Fibroblast of skin of left quadriceps (primary cell): ENCODE measurements at places on chromosomes 16 and 17.

GRCh38 chr16:48619979-48620378, 10.0 kb upstream of the N4BP1 start:
- no peak for DNase-seq

- no peak for DNase-seq
These were observed 5.2 kb upstream of the FOXJ1 start for GRCh38 chr17:76146053-76146851.

DNA sequence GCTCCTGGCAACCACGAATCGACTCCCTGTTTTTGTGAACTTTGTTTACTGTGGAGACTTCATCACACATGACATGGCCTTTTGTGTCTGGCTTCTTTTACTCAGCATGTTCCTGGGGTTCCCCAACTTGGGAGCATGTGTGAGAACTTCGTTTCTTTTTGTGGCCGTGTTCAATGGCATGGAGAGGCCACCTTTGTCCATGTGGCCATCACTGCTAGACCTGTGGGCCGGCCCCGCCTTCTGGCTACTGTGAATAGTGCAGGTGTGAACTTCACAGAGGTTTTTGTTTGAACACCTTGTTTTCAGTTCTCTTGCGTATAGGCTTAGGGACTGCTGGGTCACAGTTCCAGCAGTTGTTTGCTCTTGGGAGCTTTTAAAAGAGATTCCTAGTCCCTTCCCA, 5.7 kb upstream of the SLC38A8 start:
- no peak for DNase-seq

DNA sequence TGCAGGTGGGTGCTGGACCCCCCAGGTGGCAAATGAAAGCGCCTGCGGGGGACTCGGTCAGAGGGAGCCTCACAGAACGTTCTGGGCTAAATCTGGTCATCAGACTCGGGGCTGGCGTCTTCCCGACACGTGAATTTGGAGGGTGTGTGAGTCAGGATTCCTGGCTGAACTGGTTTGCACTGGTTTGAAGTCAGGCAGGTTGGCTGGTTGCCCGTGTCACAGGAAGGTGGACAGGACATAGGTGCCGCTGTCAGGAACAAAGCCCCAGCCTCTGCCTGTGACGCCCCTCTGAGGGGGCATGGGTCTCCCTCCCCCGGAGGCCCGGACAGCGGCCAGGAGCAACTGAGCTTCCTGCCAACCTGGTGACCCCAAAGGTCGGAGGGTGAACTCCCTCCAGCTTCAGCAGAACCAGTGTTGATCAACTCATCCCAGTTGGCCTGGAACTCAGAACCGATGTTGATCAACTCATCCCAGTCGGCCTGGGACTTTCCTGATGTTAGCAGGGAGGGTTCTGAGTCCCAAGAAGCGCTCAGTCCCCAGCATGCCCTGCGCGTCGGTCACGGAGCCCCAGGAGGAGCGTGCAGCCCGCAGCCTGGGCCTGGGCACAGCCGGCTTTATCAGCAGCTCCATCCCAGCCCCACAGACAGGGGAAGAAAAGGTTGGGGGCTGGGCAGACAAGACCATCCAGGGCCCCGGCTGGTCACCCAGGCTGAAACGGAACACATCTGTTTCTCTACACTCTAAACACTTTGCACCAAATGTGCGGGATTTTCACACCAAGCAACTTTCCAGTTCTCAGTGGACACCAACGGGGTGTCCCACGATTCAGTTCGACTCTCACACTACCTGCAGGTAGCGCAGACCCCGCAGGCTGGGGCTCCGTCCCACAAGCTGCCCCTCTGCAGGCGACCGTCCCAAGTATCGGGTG, 14.4 kb upstream of the METRNL start:
- DNase-seq = no peak

GRCh38 chr17:4711661-4712181, 1.3 kb downstream of the ARRB2 start:
- no peak for DNase-seq

GRCh38 chr16:75836347-75837010, 110.2 kb upstream of the CPHXL start:
- no peak for DNase-seq
